ENCODE measurements at places on chromosomes 16 and 17.

DNA sequence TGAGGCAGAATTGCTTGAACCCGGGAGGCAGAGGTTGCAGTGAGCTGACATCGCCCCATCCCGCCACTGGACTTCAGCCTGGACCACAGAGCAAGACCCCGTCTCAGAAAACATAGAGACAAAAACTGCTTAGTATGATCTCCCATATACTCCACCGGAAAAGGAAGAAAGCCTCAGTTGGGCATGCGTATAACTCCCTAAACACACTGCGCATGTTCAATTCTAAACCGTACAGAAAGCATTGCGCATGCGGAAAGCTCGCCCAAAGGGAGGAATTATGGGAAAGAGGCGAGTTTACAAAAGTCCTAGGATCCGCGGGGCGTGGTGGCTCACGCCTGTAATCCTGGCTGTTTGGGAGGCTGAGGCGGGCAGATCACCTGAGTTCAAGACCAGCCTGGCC lies 312.7 kb upstream of the ERCC4 start:
- DNase-seq = no peak

- peak; percentile 72 for DNase-seq
These were observed 1.1 kb downstream of the NOXO1 start for GRCh38 chr16:1980030-1980769.

DNA sequence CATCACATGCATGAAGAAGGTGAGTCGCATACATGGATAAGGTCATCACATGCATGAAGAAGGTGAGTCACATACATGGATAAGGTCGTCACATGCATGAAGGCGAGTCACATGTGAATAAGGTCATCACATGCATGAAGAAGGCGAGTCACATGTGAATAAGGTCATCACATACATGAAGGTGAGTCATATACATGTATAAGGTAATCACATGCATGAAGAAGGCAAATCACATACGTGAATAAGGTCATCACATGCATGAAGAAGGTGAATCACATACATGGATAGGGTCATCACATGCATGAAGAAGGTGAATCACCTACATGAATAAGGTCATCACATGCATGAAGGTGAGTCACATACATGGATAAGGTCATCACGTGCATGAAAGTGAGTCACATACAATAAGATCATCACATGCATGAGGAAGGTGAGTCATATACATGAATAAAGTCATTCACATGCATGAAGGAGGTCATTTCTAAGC lies 105.1 kb upstream of the SDK2 start:
- DNase-seq = no peak

DNA sequence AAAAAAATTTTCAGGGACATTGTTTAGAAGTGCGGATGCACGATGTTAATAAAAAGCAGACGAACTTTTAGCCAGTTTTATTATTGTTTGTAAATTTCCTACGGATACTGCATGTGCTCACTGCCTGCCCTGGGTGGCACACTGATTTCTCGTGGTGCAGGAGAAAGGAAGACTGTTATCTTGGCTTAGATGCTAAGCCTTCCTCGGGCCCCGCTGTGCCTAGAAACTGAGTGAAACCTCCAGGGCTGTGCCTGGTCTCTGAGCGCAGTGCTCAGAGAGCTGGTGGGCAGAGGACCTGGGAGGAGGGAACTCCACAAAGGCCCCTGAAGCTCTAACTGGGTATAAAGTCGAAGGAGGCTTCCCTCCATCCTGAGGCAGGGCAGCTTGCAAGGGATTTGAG lies 35.4 kb upstream of the TNRC6C start:
- DNase-seq = peak; percentile 61

DNA sequence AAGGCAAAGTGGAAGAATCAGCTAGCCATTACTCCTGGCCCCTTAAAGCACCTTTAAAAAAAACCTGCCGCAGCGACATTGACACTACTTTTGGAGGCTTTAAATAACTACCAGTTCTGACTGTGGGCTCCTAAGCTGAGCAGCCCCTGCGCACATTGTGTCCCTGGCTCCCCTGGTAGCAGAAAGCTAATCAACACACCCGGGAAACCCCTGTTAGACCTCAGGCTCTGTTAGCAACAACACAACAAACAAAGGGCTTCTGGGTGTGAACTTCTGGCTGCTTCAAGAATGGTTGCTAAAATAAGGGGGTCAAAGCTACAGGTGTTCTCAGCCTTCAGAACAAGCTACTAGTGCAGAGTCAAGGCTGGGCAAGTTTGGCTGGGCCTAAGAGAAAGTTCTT lies 83.6 kb downstream of the TMEM100 start:
- peak; percentile 66 for DNase-seq

- peak; percentile 87 for DNase-seq
These were observed 78.0 kb upstream of the ZNF750 start for GRCh38 chr17:82917699-82918345.

All from endodermal cell (in vitro differentiated cells).